ENCODE measurements at places on chromosomes 13 and 19. TPM values are rescaled to one million over a fixed set of nuclear protein-coding genes. Genes with fewer than 3 reads are reported as not detected.

DNA sequence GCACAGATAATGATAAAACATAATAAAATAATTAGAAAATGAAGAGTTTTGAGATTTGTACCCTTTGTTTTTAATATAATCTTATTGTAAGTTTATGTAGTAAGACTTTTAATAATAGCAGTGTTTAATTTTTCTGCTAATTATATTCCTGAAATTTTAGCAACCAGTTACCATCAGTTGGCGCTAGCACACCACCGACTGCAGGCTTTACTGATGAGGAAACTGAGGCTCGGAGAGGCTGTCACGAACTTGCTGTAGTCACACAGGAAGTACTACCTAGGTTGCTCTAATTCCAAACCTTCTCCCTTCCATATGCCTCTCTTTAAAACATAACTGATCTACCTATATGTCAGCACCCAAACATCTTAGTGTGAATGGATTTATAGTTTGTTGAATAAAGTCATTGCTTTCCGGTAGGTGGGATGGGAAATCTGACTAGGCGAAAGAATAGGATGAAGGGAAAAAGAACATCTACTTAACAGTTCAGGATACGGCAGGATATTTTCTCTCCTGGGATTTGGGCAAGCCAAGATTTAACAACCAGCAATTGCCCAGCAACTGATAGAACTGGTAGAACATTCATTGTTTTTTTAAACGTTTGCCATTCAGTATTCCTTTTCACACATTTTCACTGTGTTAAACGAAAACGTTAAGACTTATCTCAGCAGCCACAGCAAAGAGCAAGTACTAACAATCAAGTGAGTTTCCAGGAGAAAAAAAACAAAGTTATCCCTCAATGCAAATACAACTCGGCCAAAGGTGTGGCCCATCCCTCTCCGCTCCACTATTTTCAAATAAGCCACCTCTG, 822 bp upstream of the RFXAP start:
- DNase-seq: no peak

- DNase-seq: no peak
These were observed 221.1 kb downstream of the TDRD3 start for GRCh38 chr13:60617991-60618733.

GRCh38 chr19:51071095-51071405, 6.2 kb upstream of the KLK13 start:
- DNase-seq: no peak

DNA sequence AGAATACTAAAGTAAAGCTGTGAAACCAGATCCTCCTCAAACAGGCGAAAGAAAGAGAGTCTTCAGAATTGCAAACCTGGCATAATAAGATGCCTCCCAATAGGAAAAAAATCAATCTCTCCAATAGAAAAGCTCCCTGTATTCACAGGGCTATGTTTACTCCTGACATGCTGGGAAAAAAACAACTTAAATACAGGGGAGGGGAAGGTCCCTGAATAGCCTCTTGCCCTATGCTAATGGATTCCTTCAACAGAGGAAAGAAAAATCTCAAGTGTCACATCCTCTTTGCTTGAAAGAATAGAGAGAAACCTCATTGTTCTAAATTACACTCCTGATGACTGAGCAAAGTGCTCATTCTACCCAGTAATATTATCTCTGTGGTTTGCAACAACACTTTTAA, 1271.1 kb upstream of the PRR20A start:
- DNase-seq: no peak

The ZNF534 gene
- not detected for total RNA-seq
